ENCODE measurements at places on chromosomes 11 and 22. TPM values are rescaled to one million over a fixed set of nuclear protein-coding genes. Genes with fewer than 3 reads are reported as not detected.

DNA sequence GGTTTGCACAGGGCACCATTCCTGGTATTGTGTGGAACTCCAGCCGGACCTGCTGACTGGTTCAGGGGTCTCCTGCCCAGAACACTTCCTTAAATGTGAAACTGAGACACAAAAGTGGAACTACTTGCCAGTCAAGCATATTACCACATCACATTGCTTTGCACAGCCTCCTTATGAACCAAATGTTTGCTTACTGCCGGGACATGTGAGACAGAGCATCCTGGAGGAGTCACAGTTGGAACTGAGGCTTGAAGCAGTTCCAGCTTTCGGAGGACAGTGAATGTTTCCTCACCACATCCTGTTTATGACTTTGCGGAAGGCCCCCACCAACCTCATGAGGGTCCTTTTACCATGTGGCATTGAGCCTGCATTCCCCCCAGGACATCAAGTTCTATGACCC is 105.8 kb upstream of the ARHGAP42 start:
- DNase-seq: no peak

DNA sequence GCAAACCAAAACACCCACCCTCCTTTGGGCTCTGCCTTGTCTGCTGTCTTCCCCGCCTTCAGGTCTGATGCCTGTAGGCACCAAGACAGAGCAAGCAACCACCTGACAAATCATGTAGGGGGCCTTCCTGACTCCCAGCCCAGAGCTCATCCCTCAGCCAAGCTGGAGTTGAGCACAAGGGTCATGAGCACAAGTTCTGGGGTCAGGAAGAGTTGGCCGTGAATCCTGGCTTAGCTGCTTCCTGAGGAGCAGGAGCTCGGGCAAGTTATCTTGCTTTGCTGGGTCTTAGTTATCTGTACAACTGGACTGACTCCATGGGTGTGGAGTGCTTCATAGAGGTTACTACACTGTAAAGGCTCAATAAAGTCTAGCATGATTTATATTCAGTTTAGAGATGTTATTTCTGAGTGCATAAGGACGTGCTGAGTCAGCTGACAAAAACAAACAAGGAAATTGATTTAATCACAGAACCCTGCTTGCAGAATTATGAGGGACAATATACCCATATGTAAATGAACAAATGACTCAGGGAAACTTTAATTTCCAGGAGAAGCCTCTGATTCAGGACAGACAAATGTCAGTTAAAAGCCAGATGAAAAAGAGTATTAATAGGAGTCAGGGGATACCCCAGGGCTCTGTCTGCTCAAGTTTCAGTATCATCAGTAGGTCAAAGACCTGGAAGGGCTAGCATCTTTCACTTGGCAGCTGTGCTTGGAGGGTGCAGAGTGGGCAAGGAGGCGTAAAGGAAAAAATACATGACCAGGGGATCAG is 15.0 kb upstream of the APOA1 start:
- no peak for DNase-seq

APOL1 gene
- 28.6 TPM for total RNA-seq

- no peak for DNase-seq
Measured at GRCh38 chr11:34148504-34149165, 43.2 kb downstream of the NAT10 start.

GRCh38 chr11:64652586-64653387 is 61.8 kb downstream of the SLC22A12 start:
- no peak for DNase-seq

DNA sequence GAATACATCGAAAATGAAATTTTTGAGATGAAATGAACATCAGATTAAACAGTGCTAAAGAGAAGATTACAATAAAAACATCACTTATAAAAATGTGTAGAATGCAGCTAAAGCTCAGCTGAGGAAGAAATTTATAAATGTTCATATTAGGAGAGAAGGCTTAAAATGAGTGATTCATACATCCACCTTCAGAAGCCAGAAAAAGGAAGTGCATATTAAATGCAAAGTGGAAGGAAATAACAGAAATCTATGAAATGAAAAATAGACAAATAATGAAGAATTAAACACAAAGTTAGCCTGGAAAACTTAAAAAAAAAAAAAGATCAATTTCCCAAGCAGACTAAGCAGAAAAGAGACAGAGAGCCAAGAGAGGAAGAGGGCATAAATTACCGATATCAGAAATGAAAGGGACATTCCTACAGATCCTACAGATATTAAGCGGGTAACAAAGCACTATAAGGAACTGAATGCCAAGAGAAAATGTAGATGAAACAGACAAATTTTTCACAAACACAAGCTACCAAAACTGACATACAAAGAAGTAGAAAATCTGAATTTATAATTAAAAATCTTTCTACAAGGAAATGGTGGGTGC is 7.2 kb upstream of the MOB2 start:
- no peak for DNase-seq

GRCh38 chr11:64304316-64305072 is 830 bp upstream of the ESRRA start:
- DNase-seq: peak; percentile 78

GRCh38 chr11:126485021-126485792 is 129.7 kb downstream of the ST3GAL4 start:
- DNase-seq: no peak

- no peak for DNase-seq
Measured at GRCh38 chr22:31944700-31945442, 536 bp downstream of the YWHAH start.

KIRREL3 gene
- not detected for total RNA-seq

DNA sequence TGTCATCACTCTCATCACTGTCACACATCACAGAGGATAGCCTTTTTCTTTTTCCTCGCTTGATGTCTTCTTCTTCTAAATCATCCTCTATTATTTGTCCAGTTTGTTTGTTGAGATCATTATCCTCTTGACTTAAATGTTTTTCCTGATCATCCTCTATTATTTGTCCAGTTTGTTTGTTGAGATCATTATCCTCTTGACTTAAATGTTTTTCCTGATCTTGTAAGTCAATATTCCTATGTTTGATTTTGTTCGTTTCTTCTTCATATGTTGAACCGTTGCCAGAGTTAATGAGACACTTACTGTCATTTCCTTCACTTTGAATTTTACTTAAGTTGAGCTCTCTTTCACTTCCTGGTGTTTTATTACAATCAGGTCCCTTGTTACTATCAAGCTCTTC is 5.6 kb downstream of the CCDC82 start:
- no peak for DNase-seq

GRCh38 chr11:76634886-76635285 is 35.7 kb downstream of the LRRC32 start:
- DNase-seq: no peak

P4HA3 gene
- not detected for total RNA-seq

DUSP18 gene
- 7.0 TPM for total RNA-seq

DNA sequence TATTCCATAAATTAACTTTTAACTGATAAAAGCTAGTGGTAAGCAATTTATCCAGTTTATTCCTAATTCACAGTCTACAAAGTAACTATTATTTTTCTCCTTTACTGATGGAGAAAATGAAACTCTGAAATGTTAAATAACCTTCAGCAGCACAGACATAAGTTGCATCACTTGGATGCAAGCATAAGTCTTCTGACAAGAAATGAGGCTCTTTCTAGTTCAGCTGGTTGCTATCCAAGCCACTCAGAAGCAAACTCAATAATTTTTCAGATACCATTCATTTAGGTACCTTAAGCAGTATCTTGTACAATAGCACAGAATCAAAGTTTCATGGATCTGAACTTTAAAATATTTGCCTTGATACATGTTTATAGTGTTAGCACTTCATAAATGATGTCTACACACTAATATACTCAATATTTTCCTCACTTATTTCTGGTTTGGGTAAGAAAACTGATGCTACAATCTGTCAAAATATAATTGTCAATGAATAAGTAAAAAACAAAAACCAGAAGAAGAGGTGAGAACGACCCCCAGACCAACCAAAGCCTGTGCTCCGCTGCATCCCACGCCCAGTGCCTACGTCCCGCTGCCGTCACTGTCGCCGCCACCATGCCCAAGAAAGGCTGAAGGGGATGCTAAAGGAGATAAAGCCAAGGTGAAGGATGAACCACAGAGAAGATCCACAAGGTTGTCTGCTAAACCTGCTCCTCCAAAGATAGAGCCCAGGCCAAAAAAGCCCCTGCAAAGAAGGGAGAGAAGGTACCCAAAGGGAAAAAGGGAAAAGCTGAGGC is 18.1 kb downstream of the FAM168A start:
- DNase-seq: no peak

DNA sequence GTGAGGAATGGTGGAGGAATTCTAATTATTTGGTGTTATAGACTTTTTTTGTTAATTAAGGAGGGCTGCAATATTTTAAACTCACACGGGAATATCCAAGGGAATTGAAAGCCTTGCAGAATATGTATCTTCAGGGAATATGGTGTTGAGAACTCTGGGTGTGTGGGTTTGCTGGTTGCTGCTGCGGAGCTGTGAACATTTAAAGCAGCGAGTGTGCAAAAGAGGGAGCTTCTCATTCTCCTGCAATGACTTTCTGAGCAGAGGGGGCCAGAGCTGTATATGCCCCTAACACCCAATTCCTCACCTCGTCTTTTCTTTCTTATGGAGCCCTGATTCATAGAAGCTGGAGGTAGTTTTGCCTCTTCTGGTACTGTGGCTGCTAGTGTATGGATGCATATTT is 217.7 kb downstream of the HIPK3 start:
- DNase-seq: no peak

DNA sequence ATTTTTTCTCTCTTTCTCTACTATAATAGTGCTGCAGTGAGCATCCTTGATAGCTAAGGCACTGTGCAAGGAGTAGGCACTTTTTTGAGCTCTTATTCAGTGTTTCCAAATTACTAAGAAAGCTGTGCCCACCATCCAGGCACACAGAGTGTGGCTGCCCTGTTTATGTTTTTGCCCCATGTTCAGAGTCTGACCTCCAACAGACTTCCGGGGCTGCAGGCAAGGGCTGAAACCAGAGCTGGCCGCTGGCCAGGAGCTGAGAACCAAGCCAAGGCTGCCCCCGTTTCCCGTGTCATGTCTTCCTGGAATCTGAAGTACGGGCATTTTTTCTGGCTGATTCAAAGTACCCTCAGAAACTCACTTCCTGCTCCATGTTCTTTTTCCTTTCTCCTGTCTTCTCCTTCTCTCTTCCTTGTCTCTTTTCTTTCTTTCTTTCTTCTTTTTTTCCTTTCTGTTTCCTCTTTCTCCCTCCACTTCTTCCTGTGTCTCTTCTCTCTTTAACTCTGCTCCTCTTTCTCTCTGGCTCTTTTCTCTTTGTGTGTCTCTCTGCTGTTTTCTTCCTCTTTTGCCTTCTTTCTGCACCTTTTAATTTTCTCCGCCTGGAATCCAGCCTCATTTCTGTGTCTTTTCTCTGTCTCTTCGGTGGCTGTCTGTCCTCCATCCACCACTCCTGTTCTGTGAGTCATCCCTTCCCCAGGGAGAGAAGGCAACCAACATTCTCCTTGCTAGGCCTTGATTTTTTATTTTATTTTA is 17.0 kb upstream of the KCTD14 start:
- DNase-seq: no peak

DNA sequence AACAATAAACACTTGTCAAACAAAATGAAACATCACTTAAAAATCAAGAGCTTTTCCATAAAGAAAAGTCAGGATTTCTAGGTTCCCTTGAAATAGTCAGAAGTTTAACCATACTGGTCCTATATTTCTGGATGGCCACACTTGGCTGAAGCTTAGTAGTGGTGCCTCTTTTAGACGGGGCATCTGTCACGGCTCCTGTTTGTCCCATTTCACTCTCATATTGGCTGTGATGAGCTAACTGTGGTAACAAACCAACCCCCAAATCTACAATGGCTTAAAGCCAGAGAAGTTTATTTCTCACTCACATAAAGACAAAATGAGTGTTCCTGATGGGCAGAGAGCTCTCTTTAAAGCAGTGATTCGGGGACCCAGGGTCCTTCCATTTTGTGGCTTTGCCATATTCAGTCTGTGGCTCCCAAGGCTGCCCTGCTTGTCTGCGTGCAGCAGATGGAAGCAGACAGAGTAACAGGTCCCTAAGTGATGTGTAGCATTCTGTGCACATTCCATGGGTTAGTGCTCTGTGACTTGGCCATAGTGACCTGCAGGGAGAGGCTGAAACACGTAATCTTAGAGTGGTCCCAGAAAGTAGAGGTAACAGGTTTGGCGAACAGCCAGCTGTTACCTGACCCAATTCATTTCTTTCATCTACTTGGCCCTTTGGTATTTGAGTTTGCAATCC is 137.4 kb downstream of the HIPK3 start:
- DNase-seq: no peak

FIBIN gene
- total RNA-seq: not detected

MPZL2 gene
- 3.2 TPM for total RNA-seq

GRCh38 chr11:27599217-27599616 is 92.6 kb upstream of the LIN7C start:
- DNase-seq: no peak
